ENCODE measurements at places on chromosomes 11 and 22.

GRCh38 chr22:47309476-47309875 is 547.0 kb downstream of the TBC1D22A start:
- no peak for DNase-seq

- DNase-seq = no peak
Measured at GRCh38 chr11:36264011-36264972, 24.9 kb downstream of the COMMD9 start.

GRCh38 chr11:65516135-65516968 is 8.5 kb upstream of the SCYL1 start:
- DNase-seq = no peak

- no peak for DNase-seq
Measured at GRCh38 chr11:84396521-84396920, 1110.4 kb upstream of the CCDC90B start.

- DNase-seq = no peak
Measured at GRCh38 chr11:73565804-73566203, 32.1 kb downstream of the FAM168A start.

DNA sequence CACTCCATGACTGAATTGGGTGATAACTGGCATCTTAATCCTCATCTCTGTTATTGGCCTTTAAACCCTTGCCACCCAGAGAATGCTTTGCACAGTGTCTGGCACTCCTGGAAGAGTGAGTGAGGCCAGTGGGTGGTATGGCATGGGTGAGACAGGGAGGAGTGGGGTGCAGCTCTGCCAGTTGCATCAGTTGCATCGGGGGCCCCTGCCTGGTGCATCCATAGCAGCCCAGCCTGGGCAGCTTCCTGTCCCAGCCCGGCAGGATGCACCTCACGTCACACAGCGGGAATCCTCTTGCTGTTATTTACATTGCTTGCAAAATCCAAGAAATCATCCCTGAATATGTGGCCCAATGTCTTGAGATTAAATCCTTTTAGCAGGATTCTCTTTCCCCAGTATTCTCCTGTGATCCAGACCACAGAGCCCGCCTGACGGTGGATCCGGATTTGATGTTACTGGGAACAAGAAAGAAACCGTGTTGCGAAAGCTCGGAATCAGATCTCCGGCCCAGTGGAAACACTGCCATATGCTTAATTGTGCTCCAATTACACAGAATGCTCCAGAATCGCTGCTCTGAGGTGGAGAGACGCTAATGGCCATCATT is 37.6 kb upstream of the MN1 start:
- DNase-seq = no peak

GRCh38 chr11:33419924-33420323 is 162.7 kb downstream of the HIPK3 start:
- DNase-seq = no peak

DNA sequence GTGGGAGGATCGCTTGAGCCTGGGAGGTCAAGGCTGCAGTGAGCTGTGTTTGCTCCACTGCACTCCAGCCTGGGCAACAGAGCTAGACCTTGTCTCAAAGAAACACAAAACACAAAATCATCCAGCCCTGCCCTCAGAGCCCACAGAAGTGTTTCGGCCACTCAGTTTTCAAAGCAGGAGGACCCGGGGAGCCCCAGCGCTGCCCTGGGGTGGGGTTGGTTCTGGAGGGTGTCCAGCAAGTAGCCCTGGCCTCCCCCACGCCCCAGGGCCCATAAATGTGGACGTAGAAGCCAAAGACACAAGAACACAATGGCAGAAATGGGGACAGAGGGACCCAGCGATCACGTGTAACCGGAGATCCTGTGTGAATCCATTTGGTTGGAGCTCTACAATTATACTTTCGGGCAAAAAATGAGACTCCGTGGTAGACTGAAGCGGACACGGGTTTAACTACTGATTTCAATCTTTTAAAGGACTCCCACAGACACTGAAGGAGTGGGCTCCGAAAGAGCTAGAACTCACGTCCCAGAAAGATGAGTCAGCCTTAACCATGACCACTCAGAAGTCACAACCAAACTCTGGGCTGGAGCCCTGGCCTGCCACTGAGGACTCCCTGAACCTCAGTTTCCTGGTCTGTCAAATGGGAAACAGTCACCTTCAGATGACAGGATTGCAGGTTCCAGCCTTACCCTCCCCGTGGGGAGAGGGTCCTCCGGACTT is 9.0 kb upstream of the CYTH4 start:
- no peak for DNase-seq

DNA sequence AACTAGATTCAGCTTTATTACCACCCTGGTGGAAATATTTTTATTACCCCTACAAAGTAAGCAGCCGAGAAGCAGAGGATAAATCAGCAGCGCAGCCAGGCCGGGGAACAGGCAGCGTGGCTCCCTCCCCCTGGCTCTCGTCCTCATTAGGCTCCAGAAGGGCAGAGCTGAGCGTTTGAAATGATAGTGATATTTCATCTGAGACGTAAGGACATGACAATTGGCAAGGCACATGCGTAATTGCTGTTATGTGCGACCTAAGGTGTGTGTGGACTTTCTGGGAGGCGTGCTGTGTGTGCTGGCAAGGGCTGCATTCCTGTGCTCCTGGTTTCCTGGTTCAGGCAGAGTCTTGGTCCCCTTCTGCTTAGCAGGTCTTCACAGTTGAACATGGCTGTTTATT is 247.8 kb downstream of the TBC1D22A start:
- DNase-seq = no peak

- DNase-seq = no peak
Measured at GRCh38 chr11:61158691-61159381, 2.4 kb downstream of the VPS37C start.

DNA sequence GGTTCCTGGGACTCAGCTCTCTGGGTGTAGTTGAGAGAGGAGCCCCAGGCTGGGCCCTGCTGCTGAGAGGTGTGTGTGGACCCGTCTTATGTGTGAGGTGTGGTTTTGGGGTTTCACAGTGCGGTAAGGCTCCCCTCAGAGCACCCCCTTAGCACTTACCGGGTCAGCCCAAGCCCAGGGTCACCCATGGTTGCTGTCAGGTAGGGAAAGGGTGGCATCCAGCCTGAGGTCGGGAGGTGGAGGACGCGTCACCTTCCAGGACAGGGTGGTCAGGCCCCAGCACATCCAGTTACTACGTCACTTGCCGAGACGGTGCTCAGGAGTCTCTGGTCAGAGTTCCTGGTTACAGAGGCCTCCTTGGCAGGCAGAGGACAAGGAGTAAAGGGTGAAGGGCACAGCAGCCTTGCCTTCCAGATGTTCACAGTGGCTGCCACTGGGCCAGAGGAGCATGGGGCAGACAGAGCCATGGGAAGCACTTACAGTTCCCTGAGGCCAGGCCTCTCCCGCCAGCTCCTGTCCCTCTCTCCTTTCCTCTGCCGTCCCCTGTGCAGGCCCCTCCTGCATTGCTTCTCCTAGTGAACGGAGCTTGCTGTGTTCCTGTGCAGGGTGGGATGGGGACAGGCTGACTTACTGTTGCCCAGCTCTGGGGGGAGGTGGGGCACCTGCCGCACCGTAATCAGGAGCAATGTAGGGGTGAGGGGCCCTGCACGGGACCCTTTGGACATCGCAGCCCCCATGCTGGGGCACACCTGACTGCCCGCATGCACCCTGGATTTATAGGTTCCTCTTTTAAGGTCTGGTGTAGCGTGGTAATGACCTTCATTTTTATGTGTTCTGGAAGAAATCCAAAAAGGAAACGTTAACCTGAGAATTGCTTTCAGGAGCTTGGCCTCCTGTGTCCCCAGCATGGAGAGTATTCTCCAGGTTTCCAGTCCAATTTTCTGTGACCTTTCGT is 285.9 kb downstream of the TBC1D22A start:
- no peak for DNase-seq
